ENCODE measurements at places on chromosomes 3 and 15.

DNA sequence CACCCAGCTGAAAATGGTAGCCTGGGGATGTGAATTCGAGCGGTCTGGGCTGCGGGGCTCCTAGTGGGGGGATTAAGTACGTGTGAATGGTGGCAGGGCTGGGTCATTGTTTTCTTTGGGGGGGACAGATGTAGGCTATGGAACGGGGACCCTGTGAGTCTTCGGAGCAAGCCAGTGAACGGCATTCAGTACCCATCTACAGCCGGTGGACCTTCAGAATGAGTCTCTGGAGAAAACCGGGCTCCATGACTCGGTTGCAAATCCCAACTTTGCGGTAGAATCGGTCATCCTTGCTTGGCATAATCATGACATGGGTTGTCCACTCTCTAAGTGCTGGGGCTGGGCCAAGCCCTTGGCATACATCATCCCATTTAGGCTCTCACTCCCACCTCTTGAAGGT, 7.2 kb upstream of the EOMES start:
- DNase-seq, result no peak

GRCh38 chr3:169026543-169027182, 636.8 kb downstream of the MECOM start:
- DNase-seq, result no peak

DNA sequence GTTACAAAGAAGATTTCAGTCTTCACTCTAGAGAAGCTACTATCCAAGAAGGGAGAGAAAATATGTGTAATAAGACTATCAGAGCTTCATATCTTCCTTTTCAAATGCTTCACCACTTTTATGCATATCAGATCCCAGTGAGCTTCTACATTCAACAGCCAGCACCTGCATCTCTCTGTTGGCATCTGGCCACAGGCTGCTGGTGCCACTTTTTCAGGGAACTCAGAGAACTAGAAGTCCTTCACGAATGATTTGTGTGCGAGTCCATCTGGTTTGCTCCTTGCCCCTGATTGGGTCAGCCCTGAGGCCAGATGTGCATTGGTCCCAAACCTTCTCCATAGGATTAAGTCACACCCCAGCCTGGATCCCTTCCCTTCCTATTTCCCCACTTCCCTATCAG, 22.1 kb downstream of the SNTN start:
- DNase-seq, result peak; percentile 47

- DNase-seq, result no peak
These were observed 2.9 kb downstream of the SNRPN start for GRCh38 chr15:24957691-24958090.

- DNase-seq, result no peak
These were observed 7.4 kb upstream of the FNDC3B start for GRCh38 chr3:172031996-172032395.

- no peak for DNase-seq
These were observed 213.1 kb downstream of the FOXP1 start for GRCh38 chr3:71370467-71370866.

- no peak for DNase-seq
These were observed 22.7 kb upstream of the IREB2 start for GRCh38 chr15:78415284-78415683.

DNA sequence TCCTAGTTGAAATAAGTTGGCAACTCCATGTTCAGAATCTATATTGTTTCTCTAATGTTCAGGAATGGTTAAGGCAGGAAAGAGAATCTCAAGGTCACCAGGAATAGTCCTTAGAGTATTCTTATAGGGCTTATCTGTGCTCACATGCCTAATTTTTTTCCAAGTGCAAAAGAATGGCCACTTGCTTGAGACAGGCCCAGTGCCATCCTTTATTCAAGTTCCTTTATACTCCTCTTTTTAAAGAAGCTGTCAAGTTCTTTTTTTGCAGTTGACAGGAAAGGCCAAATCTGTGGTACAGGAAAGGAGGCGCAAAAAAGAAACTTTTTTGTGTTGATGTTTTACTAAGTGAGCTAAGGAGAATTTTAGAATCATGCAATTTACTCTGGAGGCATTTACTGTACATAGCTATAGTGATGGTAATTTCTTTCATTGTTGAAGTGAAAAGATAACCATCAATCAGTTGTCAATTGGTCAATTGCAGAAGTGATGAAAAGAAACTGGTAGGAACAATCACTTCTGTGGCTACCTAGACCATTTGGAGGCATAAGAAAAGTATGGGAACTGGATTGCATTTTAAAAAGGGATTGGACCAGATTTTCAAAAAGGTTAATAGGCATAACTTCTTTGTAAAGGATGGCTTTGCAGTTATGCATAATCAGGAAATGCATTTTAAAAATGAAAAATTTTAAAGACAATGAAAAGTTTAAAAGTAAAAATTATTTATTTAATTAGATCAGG, 102.5 kb upstream of the SOX2 start:
- DNase-seq, result no peak

- DNase-seq, result no peak
These were observed 261.0 kb downstream of the MFSD1 start for GRCh38 chr3:159062734-159063410.

DNA sequence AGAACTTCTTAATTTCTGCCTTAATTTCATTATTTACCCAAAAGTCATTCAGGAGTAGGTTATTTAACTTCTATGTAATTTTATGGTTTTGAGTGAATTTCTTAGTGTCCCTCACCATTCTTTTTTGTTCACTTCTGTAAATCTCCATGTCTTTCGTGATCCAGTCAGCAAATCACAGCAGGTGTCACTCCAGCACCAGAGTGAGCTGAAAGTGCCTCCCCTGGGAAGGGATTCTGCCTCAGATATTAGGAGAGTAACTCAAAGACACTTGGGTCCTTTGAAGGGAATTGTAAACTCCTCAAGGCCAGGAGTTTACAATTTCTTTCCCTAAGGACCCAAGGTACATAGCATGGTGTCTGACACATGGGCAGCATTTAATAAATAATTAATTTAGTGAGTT, 207.6 kb upstream of the AZI2 start:
- DNase-seq, result no peak

DNA sequence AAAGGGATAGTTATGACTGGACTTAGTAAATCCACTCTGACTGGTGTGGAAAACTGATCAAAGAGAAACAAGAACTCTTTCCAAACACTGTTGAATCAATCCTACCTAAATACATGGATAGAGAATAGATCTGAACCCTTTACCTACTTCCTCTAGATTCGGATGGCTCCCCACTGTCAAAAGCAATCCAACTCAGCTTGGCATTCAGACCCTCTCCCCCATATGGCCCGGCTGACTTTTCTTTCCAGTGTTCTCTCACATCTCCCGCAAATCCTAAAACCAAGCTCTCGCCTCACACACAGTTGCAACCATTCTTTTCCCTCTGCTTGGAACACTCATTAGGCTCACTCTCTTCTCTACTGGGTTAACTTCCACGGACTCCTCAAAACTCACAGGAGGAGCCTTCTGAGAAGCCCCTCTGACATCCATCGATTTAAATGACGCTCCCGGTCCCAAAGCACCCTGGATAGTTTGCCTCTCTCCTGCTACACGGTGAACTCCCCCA, 639 bp downstream of the SPICE1 start:
- no peak for DNase-seq

DNA sequence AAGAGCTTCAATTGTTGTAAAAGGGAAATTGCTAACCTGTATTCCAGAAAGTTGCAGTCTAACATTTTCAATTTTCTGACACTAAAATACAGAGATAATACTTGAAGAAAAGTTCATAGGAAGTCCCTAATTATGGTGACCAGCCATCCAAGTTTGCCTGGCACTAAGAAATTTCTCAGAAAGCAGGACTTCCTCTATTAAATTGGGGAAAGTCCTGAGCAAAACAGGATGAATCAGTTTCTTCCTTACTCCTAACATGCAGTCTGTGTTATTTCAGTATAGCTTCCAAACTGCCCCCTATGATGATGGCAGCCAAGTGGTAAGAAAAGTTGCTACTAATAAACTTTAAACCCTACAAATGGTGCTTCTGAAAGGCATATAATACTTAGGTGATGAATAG, 133.5 kb upstream of the SGO1 start:
- DNase-seq, result no peak

- peak; percentile 17 for DNase-seq
These were observed 3.2 kb downstream of the NEIL1 start for GRCh38 chr15:75349851-75350588.

DNA sequence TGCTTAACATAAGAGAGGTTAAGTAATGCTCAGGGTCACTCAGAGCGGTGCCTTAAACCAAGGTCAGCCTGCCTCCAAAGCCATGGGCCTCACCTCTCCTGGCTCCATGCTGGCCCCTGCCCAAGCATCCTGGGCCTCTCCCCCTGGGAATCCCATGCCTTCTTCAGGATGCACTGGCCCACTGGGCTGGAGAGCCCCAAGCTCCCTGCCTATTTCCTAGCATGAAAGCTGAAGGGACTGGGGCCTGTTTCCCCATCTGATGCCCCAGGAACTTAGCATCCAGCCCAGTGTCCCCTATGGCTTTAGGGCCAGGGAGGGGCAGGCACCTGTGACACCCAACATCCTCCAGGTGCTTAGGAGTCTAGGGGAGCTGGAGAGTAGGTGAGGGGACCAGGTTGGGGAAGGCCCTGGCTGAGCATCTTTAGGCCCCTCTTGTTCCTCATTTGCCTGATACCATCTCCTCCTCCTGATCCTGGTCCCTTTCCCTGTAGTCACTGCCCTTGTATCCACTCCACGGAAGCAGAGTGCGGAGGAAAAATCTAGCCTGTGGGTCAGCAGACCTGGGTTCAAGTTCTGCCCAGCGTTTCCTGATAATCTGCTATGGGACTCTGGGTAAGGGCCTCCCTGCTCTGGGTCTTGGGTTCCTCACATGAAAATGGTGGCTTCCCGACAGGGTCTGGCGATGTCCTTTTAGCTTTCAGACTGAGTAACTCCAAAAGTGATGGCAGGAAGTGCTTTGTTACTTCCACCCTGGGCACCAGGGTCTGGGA, 28.6 kb downstream of the EHD4 start:
- no peak for DNase-seq

GRCh38 chr3:125146626-125147490, 65.7 kb downstream of the SLC12A8 start:
- DNase-seq, result no peak

DNA sequence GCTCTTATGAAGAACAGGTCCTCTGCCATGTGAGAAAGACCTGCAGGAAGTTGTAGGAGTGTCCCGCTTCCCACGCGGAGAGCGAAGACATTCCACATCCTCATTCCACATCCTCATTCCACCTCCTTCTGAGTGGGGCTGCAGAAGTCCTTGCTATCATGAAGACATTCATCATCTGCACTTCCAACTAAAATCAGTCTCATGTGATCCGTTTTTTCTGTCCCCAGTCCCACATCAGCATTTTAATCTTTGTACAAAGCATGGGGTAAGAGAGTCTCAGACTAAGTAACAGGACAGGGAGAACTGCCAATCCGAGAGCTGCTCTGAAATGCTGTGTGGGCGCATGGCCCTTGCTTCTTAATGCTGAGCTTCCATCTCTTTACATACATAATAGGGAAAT, 227.2 kb downstream of the RSRC1 start:
- no peak for DNase-seq
